ENCODE measurements at places on chromosomes 12 and 14. TPM values are rescaled to one million over a fixed set of nuclear protein-coding genes. Genes with fewer than 3 reads are reported as not detected.

GRCh38 chr14:61147831-61148549 is 133.1 kb downstream of the TMEM30B start:
- H3K27ac ChIP-seq = no peak overlapping the region
- peaks cover 5% of the 10 kb centered on the region for H3K4me1 ChIP-seq
- peaks cover 8% of the 10 kb centered on the region for H3K27me3 ChIP-seq
- no peak for DNase-seq
- H3K4me3 ChIP-seq = no peak overlapping the region

DNA sequence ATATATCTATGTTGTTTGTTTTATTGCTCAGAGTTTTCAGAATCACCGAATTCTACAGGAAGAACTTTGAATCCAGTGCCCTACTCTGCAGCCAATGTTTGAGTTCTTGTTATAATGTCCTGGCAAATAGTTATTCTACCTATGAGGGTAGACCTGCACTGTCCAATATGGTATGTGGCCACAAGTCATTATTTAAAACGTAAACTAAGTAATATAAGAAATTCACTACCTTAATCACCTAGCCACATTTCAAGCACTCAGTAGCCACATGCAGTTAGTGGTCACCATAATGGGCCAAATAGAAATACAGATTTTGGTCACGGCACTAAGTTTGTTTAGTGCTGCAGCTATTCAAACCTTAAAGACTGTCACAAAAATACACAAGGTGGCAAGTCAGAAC is 26.4 kb downstream of the GNPTAB start:
- H3K27ac ChIP-seq = no peak overlapping the region
- H3K27me3 ChIP-seq = no peaks in the 10 kb centered on the region
- no peaks in the 10 kb centered on the region for H3K36me3 ChIP-seq
- no peak overlapping the region for H3K4me3 ChIP-seq
- peaks cover 15% of the 10 kb centered on the region for H3K4me1 ChIP-seq

ST8SIA1 gene
- 2.3 TPM for total RNA-seq

B4GALNT3 gene
- total RNA-seq = 19.0 TPM
